Substantia nigra (tissue), 51 donors: ENCODE measurements at places on chromosomes 5 and 9.

GRCh38 chr5:104646416-104646815 lies 1083.8 kb upstream of the NUDT12 start:
- no peak for DNase-seq

- no peak for DNase-seq
Measured at GRCh38 chr5:56737951-56738606, 77.3 kb upstream of the MAP3K1 start.

GRCh38 chr9:135530146-135530545 lies 8.9 kb downstream of the LCN1 start:
- DNase-seq = no peak

DNA sequence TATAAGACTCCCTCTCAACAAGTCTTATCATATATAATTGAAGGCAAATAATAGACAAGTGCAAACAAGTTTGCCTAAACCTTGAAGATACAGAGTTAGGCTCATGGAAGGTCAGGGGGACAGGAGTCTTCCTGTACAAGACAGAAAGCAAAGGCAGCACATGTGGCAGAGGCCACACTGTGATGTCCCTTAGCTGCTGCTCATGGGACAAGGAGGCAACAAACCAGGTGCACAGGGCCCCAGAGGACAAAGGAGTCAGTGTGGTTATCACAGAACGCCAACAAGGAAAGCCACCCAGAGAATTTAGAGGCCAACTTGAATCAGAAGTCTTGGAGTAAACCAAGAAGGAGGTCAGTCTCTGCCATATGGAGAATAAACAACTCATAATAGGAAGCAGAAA lies 444.8 kb downstream of the SPOCK1 start:
- DNase-seq = no peak

DNA sequence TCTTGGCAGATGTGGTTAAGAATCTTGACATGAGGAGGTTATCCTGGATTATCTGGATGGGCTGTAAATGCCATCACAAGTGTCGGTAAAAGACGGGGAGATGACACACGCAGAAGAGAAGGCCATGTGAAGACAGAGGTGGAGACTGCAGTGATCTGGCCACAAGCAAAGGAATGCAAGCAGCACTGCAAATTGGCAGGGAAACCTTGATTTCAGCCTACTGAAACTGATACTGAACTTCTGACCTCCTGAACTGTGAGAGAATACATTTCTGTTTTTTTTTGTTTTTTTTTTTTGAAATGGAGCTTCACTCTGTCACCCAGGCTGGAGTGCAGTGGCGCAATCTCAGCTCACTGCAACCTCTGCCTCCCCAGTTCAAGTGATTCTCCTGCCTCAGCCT lies 92.4 kb upstream of the NFIL3 start:
- DNase-seq = no peak

DNA sequence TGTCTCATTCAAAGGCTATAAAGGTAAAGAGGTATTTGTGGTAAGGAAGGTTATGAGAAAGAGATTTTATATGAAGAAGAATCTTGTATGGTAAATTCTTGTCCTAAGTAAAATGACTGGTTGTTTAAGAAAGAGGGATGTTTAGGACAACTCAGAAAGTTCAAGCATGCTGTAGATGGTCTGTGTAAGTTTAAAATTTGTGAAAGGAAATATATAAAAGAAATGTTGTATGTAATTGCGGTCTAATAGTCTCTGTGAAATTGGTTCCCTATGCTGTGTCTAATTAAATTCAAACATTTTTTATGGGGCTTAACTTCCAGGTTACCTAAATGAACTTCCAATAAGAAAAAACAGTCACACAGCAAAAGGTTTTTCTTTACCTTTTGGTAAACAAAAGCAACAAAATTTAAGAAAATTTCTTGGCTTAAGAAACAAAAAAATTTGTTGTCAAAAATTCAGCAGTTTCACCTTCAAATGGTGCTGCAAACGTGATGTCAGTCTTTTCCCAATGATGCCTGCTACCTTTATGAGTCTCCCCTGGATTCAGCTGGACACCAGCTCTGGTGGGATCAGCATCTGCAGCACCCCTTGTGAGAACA lies 83.0 kb upstream of the FCN1 start:
- no peak for DNase-seq

DNA sequence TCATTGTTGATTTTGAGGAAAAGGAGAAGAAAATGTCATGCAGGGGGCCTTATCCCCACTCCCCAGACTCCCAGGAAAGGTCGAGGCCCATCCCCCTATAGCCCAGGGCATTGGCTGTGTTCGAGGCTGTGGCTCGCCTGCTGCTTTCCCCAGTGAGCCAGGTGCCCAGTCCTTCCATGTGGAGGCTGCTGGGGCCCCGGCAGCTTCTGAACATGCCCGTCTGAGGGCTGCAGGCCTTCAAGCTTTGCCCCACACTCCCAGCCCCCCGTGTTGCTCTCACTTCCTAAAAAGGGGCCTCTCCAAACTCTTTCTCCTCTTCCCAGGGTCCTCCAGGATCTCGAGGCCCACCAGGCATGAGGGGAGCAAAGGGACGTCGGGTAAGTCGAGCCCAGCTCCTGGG lies 64.7 kb upstream of the ORM1 start:
- no peak for DNase-seq

DNA sequence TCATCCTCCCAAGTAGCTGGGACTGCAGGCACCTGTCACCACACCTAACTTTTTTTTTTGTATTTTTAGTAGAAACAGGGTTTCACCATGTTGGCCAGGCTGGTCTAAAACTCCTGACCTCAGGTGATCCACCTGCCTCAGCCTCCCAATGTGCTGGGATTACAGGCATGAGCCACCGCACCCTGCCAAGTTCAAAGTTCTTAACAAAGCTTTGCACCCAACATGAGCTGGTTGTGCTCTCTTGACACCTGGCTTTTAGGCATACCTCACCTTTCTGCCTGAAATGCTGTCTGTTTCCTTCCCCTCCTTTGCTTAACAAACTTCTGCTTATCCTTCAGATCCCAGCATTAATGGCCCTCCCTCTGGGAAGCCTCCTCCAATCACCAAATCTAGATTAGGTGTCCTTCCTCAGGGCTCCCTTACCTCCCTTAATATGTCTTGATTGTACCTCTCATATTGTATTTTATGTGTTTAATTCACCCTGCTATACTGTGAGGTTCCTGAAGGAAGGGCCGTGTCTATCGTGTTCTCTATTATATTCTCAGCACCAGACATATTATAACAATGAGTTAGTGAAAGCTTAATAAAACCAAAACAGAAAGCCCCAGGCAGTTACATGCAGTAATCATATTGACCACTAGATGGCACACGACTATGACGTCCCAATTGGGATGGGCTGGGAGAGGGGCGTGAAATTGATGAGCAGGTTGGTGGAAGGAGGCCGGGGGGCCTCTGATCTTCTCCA lies 62.9 kb upstream of the PPARGC1B start:
- DNase-seq = no peak

DNA sequence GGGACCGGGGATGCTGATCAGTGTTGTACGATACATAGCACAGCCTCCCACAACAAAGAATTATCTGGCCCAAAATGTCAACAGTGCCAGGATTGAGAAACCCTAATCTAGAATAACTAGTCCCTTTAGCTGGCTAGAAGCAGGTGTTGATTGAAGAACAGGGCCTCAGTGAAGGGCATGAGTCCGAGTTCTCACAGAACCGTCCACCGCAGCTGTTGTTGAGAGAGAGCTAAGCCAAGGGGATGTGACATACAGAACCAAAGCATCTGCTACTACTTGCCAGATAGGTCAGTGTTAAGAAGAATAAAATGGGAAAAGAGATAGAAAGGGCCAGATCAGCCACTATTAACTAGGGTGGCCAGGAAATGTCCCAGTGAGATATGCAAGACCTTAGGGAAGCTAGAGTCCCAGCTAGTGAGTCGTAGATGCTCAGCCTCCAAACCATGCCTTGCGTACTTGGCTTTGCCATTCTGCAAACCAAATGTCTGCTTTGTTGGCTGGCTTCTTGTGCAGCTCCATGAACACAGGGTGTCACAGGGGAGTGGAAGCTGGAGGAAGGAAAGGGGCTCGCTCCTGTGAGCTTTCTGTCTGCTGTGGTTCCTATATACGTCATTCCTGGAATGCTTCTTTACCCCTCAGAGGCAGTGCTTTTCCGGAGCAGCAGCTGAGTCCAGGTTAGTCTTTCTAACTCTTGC lies 68.9 kb downstream of the FBXO38 start:
- no peak for DNase-seq

DNA sequence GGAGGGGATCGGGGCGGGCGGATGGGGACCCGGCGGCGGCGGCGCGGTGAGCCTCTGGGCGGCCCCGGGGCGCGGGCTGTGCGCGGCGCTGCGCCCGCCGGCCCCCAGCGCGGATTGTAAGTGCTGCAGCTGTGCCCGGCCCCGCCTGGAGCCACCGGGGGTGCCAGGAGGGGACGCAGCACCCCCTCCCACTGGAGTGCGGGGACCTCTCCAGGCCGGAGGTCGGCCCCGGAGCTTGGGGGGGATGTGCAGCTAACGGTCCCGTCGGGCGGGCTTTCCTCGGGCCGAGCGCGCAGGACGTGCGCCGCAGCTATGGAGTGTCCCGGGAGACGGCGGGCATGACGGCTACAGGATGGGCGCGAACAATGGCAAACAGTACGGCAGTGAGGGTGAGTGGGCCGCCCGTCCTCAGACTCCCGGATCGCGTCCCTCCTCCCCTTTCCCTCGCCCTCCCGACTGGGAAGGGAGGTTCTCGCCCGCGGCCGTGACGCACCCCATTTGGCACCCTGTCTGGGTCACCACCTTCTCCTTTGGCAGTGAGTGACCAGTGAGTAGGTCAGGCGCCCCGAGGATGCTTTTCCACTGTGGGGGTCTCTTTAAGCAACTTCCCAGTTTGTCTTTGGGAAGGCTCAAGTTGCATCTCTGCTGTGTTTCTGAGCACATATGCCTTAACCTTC lies 483 bp downstream of the FBXL7 start:
- peak; percentile 53 for DNase-seq

GRCh38 chr5:158754018-158754514 lies 345.6 kb downstream of the EBF1 start:
- DNase-seq = no peak

DNA sequence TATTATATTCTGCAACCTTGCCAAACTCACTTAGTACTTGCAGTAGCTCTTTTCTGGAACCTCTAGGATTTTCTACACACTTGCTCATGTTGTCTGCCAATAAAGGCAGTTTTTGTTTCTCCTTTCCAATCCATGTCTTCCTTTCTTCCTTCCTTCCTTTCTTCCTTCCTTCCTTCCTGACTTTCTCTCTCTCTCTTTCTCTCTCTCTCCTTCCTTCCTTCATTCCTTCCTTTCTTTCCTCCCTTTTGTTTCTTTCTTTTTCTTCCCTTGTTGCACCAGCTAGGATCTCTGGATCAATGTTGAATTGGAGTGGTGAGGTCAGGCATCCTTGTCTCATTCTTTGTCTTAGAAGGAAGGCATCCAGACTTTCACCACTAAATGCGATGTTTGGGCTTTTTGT lies 12.5 kb downstream of the ADGRD2 start:
- DNase-seq = no peak

- no peak for DNase-seq
Measured at GRCh38 chr5:10595293-10595671, 31.4 kb downstream of the ANKRD33B start.

GRCh38 chr5:37575541-37576489 lies 196.7 kb downstream of the WDR70 start:
- no peak for DNase-seq
